ENCODE measurements at places on chromosomes 5 and 9.

DNA sequence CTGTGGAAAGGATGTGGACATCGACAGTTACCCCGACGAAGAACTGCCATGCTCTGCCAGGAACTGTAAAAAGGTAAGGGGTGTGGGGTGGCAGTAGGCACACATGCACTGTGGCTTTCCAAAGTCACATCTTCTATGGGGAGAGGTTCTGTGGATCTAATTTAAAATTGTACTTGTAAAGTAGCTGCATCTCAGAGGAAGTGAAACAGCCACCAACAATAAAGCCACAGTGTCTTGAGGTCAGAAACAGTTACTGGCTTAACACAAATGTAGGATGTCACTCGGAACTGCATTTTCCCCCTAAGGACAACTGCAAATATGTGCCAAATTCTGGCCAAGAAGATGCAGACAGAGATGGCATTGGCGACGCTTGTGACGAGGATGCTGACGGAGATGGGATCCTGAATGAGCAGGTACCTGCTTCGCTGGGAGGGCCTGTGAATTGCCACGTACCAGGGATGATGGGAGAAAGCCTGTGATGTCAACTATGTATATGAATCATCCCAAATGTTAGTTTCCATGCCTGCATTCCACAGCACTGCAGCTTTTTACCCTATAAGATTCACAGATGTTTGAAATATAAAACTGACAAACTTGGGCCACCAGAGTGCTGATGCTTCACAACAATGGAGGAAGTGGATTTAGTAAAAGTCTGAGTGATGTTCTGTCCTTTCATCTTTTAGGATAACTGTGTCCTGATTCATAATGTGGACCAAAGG is 35.3 kb downstream of the THBS4 start:
- DNase-seq, result no peak

DNA sequence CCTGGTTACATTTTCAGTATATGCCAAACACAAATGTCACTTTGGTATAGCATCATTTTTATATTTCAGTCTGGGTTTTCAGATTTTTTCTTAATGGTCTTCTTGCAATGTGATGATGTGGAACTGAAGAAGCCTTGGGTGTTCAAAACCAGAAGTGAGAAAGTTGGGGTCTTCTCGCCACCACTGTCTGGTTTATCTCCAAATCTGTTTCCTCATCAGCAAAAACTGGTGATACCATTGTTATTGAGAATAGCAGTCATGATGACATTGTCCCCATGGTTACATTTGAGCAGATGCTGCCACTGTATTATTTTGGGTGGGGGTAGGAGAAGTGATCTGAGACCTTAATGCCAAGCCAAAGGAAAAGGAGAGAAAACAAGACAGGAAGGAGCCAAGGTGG is 85.9 kb upstream of the MAP3K1 start:
- DNase-seq, result no peak

DNA sequence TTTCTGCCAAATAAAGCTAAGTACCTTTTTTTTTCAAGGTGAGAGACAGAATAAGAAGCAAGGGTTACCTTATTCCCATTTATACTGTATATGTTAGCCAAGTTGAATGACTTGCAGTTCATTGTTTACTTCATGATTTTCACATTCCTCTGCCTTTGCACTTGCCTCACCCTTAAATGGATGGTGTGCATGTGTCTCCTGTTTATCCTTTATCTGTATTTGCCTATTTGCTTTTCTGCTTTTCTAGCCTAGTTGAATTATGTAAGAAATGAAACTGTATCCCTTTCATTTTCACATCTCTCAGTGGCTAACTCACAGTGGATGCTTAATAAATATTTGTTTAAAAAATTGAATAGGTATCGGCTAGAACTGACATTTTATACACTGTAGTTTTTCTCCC is 200.8 kb upstream of the ST8SIA4 start:
- no peak for DNase-seq

- DNase-seq, result no peak
Measured at GRCh38 chr5:83839788-83840187, 119.1 kb upstream of the HAPLN1 start.

GRCh38 chr9:650362-650761 is 191.1 kb upstream of the DMRT1 start:
- DNase-seq, result no peak

DNA sequence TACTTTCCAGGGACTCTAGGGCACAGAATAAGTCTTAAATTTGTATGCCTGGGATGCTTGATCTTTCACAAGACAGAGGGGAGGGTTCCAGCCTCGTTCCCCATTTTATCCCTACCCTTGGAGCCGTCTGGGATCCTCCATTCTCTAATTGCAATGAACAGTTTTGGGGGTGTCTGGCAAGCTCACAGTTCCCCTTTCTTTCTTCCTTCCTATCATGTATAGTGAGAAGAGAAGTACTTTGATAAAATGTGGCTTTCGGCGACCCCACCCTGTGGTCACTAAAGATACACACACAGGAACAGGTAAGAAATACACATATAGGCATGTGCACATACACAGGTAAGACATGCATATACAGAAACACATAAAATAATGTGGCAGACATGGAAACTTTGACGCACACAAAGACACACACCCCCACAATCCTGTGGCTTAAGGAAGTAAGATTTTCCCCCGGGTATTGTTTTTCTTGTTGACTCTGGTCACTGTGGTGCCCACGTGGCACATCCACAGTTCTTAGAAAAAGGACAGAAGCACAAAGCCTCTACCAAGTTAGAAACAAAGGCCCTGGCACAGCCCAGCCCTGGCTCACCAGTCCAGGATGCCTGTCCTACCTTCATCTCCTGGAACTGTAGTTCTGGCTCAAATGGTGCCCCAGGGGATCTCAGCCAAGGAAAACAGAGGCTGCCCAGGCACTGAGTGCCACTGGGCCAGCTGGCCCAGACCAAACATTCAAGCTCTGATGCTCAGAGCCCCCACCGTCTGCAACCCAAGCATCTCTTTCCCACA is 6.3 kb upstream of the SMU1 start:
- DNase-seq, result peak; percentile 2

DNA sequence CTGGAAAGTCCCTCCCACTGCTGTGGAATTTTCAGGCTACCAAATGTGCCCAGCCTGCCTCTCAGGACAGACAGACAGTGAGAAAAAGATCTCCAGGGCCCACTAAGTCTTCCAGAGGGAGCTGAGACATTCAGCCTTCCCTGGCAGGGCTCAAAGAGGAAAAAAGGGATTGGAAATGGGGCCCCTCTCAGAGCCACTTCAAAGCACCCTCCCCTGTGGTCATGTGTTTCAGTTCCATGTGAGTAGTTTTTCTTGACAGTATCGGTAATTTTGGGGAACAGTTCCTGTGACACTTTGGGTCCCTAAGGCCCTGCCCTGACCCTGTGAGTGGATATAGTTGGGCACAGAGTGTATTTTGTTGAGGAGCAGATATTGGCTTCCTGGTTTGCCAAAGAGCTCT is 25.0 kb downstream of the LARP1 start:
- DNase-seq, result no peak

DNA sequence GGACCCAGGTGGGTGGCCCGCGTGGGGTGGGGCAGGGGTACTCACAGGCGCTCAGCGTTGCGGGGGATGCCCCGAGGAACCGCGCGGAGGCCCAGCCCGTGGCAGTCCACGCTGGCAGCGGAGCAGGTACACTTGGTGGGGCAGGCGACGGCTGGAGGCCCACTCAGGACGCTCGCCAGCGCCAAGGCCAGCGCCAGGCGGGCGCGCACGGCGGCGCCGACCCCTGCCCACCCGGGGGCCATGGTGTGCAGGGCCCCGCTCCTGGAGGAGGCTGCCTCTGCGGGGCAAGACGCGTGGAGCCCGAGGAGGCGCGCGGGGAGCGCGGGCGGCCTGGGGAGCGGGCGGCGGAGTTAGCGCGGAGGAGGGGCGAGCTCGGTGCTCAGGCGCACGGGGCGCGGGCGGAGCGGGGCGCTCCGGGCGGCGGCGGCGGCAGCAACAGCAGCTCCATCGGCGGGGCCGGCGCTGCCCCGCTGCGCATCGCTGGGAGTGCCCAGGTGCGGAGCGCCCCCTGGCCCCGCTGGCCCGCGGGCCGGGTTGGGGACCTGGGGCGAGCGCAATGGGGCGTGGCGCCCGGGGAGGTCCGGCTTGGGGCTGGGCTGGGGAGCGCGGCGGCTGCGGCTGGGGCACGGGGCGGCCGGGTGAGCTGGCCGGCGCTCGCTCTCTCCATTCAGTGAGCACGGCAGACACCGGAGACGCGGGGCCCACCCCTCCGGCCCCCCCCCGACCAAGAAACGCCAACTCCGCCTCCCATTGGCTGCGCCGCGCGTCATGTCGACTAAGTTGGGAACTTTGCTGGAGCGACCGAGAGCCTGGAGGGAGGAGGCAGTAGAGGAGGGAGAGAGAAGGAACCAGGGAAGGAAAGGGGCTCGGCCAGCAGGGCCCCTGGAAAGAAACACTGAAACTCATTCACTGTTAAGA is at the start of gene SLIT3:
Gene SLIT3 (minus strand): TSS at position 672 of the 918 bp plus-strand sequence. CDS start 430 bp downstream, at position 242.
- peak; percentile 82 for DNase-seq

- DNase-seq, result no peak
Measured at GRCh38 chr5:159155960-159156359, 53.4 kb downstream of the RNF145 start.

GRCh38 chr9:136170006-136170901 is 34.7 kb downstream of the LHX3 start:
- peak; percentile 1 for DNase-seq

DNA sequence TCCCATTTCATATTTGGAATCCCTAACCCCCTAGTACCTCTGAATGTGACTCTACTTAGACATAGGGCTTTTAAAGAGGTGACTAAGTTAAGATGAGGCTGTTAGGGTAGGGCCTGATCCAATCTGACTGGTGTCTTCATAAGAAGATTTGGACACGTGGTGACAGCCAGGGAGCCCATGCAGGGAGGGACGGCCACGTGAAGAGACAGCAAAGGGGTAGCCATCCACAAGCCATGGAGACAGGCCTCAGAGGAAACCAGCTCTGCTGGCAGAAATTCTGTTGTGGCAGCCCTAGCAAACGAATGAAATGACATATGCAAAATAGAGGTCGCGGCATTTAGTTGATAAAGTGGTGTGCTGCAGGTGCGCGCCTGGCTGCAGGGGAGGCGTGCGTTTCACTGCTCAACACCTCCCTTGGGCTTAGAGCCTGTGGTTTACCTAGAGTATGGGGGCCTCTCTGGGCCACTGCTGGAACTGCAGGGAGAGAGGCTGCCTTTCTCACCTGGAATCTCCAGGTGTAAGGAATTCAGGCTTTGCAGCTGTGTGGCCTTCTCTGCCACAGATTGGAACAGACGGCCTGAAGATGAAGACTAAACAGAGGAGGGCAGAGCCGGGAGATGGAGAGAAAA is 7.1 kb upstream of the AFAP1L1 start:
- peak; percentile 21 for DNase-seq

DNA sequence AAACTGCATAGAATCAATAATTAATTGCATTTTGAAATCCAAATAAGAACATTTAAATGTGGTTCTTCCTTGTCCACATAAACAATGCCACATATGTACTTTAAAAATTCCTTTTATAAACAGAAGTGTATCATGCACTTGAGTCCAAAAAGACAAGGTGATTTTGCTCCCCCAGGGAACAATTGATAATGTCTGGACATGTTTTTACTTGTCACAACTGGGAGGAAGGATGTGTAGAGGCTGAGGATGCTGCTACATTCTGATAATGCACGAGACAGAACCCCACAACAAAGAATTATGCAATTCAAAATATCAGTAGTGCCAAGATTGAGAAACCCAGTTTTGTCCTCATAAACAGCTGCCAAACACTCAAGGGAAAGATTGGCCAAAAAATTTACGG is 181.1 kb upstream of the ISL1 start:
- DNase-seq, result no peak

Measured in kidney glomerular epithelial cell (primary cell).